ENCODE measurements at places on chromosomes 11 and 22. TPM values are rescaled to one million over a fixed set of nuclear protein-coding genes. Genes with fewer than 3 reads are reported as not detected.
A peak's percentile ranks its signal among the peaks of the same experiment; 100 is the strongest.

DNA sequence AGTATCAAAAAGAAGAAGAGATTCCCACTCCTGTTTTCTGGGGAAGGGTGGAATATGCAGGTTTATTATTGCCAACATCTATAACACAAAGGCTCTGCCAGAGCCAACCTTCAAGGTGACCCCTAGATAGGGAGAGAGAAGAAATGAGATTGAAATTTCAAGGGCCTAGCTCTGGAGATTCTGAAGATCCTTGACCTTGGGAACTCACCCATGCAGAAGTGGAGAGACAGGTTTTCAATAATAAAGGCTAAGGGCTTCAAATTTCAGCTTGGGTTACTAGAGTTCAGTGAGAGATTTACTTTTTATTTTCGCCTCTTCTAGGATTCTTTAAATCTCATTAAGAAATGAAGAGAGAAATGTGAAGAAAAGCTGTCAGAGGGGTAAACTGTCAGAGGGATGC lies 98.4 kb downstream of the CD44 start:
- H3K27me3 ChIP-seq, result no peaks in the 10 kb centered on the region
- no peaks in the 10 kb centered on the region for H3K36me3 ChIP-seq
- H3K27ac ChIP-seq, result no peak overlapping the region

DNA sequence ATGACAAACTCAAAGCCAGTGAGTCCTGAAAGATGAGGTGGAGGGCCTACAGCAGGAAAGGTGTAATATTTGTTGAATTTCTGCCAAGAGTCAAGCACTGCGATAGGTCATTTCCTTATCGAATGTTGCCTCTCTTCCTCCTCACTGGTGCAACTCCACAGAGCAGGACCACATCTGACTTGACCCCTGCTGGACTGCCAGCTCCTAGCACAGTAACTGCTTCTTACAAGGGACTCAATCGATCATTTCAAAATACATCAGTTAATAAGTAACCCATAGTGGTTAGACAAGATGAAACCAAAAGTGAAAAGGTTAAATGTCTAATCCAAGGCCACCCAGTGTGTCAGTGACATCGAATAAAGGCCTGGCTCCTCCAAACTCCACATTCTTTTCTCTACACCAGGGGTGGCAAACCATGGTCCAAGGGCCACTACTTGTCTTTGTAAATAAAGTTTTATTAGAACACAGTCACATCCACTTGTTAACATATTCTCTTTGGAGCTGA lies 98.5 kb upstream of the CSNK2A3 start:
- no peak overlapping the region for H3K27ac ChIP-seq
- no peaks in the 10 kb centered on the region for H3K36me3 ChIP-seq
- H3K27me3 ChIP-seq, result no peaks in the 10 kb centered on the region
- H3K4me3 ChIP-seq, result no peak overlapping the region
- no peak for DNase-seq
- H3K4me1 ChIP-seq, result no peaks in the 10 kb centered on the region

Gene OR52I1
- total RNA-seq, result not detected

DNA sequence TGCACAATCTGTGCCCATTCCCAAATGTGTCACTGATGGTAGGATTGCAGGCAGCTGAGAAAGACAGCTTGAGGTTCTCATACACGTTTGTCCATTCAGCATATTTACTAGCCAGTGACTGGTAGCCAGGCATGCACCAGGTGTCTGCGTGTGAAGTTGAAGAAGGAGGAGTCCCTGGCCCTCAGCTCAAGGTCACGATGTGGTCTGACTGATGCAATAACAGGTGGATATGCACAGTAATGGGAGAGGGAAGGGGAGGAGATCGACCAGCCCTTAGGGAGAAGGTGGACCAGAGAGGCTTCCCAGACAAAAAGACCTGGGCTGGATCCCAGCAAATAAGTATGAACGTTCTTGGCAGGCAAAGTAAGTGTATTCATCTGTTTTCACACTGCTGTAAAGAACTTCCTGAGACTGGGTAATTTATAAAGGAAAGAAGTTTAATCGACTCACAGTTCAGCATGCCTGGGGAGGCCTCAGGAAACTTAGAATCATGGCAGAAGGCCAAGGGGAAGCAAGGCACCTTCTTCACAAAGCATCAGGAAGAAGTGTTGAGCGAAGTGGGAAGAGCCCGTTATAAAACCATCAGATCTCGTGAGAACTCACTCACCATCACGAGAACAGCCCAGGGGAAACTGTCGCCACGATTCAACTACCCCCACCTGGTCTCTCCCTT lies 96.0 kb downstream of the MN1 start:
- no peak overlapping the region for H3K4me3 ChIP-seq
- H3K36me3 ChIP-seq, result peaks cover 55% of the 10 kb centered on the region
- H3K27me3 ChIP-seq, result no peaks in the 10 kb centered on the region
- DNase-seq, result no peak

Gene SLC1A2
- total RNA-seq, result 0.50 TPM

Gene ALX4
- total RNA-seq, result not detected

DNA sequence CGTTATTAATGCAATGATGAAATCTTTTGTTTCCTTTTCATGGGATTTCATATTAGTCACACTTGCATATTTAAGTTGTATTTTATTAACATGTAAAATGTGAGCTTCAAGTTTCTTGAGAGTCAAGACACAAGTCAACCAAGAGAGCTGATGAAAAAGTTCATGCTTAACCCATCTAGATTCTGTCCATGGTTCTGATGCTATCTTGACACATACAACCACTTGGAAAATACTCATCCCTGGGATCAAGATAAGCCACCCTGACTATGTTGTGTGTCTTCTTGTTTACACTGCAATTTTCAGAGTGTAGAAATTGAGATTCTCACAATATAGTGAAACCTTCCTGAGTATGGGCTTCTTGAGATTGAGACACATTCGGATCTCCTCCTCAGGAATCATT lies 664 bp upstream of the OR10A4 start:
- no peak overlapping the region for H3K4me3 ChIP-seq
- H3K4me1 ChIP-seq, result no peaks in the 10 kb centered on the region
- no peaks in the 10 kb centered on the region for H3K36me3 ChIP-seq
- DNase-seq, result no peak
- no peaks in the 10 kb centered on the region for H3K27me3 ChIP-seq
- H3K27ac ChIP-seq, result no peak overlapping the region

- H3K4me1 ChIP-seq, result no peaks in the 10 kb centered on the region
- no peaks in the 10 kb centered on the region for H3K27me3 ChIP-seq
- DNase-seq, result peak; percentile 8
Measured at GRCh38 chr11:44990665-44991064, 40.0 kb upstream of the TP53I11 start.

GRCh38 chr22:35394810-35395563 lies 5.0 kb upstream of the MCM5 start:
- H3K36me3 ChIP-seq, result 0 out of 2 replicates have a peak, but pooled peaks cover 7% of the 10 kb centered on the region
- H3K27me3 ChIP-seq, result no peaks in the 10 kb centered on the region
- H3K27ac ChIP-seq, result no peak overlapping the region
- H3K4me1 ChIP-seq, result no peaks in the 10 kb centered on the region

Gene DDI1
- total RNA-seq, result not detected

Gene BACE1-AS
- 9.9 TPM for total RNA-seq

GRCh38 chr11:76672431-76673175 lies 2.1 kb upstream of the LRRC32 start:
- H3K4me3 ChIP-seq, result no peak overlapping the region
- H3K4me1 ChIP-seq, result no peaks in the 10 kb centered on the region
- no peak overlapping the region for H3K27ac ChIP-seq
- DNase-seq, result no peak
- no peaks in the 10 kb centered on the region for H3K36me3 ChIP-seq
